ENCODE measurements at places on chromosomes 6 and 20.

DNA sequence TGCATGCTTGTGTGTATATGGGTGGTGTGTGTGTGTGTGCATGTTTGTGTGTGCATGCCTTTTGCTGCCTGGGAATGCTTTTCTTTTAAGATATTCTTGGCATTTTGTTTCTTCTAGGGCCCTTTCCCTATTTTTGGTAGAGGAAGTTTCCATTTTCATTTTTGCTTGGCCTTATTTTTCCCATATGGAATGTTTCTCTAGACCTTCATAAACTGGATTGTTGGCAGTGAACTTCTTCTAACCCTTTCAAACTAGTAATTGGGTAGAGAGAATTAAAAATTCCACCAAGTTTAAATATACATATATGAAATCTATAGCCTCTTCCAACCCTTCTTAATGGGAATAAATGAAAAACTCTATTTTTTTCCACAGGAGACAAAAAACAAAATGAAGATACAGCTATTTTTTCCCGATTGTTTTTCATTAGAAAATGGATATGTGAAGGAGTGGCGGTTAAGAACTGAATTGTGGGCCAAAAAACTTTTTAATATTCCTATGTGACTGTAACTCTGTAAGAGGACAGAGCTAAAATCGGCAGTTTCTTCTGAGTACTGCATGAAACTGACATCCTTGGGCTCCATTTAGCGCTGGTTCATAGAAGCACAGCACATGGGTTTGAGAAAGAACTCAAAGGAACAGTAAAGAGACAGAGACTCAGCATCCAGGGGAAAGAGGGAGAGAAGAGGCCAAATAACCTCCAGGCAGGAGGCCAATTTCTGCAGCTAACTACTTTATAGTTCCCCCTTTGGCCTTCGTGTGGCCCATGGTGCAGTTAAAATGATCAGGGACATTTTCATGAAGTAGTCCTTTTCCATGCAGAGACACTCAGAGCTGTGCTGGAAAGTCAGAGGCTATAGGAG is 102.1 kb downstream of the TMEM170B start:
- DNase-seq = no peak

- DNase-seq = no peak
These were observed 341.0 kb upstream of the SULF2 start for GRCh38 chr20:48126227-48126740.

- no peak for DNase-seq
These were observed 370.7 kb upstream of the TSHZ2 start for GRCh38 chr20:52601295-52601971.

DNA sequence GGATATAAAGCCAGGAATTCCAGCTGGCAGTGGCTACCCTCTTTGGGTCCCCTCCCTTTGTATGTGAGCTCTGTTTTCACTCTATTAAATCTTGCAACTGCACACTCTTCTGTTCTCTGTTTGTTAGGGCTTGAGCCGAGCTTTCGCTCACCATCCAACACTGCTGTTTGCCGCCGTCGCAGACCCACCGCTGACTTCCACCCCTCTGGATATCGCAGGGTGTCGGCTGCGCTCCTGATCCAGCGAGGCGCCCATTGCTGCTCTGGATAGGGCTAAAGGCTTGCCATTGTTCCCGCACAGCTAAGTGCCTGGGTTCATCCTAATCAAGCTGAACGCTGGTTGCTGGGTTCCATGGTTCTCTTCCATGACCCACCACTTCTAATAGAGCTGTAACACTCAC is 1433.5 kb upstream of the ADGRB3 start:
- no peak for DNase-seq

DNA sequence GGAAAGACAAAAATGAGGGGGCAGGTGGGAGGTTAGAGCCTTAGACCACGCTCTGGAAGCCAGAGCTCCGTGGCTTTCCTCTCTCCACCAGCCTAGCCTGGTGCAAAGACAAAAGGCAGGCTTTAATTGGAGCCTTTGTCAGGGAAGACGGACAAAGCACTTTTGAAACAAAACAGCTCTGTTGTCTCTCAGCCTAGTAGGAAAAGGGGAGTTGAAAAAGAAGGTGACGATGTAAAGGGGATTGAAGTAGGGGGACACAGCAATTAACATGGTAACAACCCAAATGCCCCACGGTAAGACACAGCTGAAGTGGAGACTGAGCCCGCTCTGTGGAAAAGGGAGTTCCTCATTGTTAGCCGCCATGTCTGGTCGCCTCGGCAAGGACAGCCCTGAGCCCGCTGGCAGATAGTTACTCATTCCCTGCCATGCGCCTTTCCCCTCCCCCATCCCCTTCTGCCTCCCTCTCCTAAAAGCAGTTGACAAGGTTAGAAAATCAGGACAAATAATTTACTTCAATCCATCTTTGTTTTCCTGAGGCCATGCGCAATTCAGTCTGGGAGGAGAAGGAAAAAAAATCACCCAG is 93.0 kb downstream of the TCP11 start:
- DNase-seq = no peak

DNA sequence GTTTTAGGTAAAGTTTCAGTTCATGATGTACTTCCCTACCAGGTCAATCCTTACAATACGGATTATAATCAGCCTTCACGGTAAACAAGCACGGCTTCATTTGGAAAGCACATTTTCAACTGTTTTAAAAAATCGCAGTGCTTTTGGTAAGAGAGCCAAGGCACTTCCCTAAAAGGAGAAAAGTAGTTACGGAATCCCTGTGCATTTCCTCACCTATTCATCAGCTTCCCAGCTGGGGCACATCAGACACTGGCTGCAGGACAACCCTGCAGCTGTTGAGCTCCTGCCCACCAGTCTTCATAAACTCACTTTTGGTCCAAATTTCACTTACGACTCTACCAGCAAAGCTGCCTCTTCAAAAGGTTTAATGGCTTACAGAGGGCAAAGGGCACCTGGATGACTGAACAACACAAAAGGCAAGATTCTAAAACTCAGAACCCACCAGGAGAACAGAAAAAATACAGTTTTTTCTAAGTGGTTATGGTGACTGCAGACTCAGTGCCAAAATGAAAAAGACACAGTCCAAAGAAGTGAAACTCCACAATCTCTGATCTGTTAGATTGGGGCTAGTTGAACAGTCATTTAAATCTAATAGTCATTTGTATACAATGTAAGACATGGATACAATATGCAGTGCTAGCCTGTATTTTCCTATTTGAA is 7.5 kb downstream of the SNX5 start:
- DNase-seq = no peak

DNA sequence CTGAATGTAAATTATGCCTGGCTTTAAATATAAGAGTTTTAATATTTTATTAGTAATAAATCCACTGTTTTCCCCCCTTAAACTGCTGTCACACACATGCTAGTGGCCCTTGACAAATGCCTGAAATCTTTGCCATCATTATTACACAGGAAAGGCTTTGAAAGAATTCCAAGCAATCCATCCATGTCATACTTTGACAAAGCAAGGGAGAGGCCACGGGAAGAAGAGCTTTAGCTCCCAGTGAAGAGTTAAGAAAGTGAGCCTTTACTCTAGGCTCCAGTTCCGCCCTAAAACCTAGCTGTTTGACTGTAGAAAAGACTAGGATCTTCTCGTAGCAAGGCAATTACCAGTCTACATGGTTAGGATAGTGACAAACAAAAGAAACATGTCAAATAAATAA is 147.9 kb downstream of the GMDS start:
- no peak for DNase-seq

- no peak for DNase-seq
These were observed 146 bp downstream of the ZNFX1 start for GRCh38 chr20:49277786-49278035.

Data from CMK (cell line).